ENCODE measurements at places on chromosomes 1 and 21.

- DNase-seq = no peak
These were observed 33.0 kb upstream of the PDPN start for GRCh38 chr1:13550663-13551062.

DNA sequence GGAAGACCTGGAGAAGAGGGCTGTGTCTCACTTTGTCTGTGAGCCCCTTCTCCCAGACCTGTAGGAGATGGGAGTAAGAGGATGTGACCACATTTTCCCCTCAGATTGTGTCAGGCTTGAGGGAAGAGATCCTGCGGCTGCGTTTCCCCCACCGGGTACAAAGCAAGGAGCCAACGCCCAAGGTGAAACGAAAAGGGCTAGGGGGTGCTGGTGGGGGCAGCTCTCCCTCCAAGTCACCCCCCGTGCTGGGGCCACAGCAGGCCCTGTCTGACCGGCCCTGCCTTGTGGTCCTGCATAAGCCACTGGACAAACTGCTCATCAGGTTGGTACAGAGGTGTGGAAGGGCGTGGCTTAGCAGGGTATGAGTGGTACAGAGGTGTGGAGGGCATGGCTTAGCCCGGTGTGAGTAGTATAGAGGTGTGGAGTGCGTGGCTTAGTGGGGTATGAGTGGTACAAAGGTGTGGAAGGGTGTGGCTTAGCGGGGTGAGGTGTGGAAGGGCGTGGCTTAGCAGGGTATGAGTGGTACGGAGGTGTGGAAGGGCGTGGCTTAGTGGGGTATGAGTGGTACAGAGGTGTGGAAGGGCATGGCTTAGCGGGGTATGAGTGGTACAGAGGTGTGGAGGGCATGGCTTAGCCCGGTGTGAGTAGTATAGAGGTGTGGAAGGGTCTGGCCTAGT, 30.6 kb downstream of the HYI start:
- DNase-seq = no peak

GRCh38 chr21:36122977-36123376, 11.9 kb upstream of the CBR3 start:
- DNase-seq = no peak

GRCh38 chr1:33088119-33088906, 7.4 kb downstream of the AZIN2 start:
- DNase-seq = no peak

GRCh38 chr1:184242507-184242943, 144.3 kb upstream of the C1orf21 start:
- DNase-seq = no peak

DNA sequence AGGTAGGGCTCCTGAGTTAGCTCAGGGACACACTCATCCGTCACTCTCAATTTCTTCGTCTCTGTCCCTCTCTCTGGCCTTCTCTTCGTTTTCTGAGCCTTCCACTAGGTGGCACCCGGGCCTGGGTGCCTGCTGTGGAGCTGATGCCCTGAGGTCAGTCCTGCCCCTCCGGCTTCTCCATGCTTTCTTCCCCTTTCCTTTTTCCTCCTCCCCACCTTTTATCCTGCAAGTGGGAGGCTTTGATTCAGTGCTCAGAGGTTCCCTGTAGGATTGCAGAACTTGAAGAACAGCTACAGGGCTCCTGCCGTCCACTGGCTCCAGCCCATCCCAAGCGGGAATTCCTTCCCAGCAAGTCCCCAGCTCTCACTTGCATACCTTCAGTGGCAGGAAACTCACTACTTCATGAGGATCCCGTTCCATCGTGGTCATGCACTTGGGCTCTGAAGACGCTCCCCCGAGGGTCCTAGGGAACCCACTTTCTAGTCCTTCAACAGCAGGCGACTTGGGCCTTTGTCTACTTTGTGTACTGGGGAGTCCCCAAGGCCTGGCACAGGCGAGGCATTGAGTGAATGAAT, 45.6 kb downstream of the SRRM1 start:
- DNase-seq = peak; percentile 47

DNA sequence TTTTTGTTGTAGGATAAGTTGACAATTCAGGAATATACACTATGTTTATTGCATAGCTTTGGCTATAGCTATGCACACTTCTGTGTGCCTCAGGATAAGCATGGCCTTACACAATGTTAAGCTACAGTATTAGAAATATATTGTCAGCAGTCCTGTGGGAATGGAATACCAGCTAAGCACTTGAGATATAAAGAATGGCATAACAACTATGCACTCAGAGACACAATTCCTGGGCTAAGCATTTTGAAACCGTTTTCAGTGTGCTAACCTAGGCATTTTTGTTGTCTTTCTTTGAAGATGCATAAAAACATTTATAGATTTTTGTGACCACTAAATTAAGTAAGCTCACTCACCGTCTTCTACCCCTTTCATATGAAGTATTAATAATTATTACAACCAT, 46.8 kb downstream of the TMPRSS15 start:
- no peak for DNase-seq

DNA sequence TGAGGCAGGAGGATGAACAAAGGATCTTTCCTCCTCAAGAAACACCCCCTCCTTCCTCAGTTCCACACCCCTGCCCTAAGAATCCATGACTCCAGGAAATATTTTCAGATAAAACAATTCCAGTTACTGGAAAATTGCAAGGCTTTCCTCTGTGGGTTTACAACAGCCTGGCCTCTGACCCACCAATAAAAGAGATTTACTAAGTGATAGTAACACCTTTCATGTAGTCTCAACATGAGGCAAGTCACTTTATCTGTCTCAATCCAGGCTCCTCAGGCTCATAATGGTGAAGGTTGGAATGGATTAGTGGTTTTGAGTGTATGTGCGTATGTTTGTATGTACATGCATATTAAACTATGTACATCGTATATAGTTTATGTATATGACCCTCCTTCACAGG, 71.4 kb upstream of the PPP2R5A start:
- no peak for DNase-seq

GRCh38 chr1:165845569-165845968, 18.2 kb downstream of the UCK2 start:
- no peak for DNase-seq

DNA sequence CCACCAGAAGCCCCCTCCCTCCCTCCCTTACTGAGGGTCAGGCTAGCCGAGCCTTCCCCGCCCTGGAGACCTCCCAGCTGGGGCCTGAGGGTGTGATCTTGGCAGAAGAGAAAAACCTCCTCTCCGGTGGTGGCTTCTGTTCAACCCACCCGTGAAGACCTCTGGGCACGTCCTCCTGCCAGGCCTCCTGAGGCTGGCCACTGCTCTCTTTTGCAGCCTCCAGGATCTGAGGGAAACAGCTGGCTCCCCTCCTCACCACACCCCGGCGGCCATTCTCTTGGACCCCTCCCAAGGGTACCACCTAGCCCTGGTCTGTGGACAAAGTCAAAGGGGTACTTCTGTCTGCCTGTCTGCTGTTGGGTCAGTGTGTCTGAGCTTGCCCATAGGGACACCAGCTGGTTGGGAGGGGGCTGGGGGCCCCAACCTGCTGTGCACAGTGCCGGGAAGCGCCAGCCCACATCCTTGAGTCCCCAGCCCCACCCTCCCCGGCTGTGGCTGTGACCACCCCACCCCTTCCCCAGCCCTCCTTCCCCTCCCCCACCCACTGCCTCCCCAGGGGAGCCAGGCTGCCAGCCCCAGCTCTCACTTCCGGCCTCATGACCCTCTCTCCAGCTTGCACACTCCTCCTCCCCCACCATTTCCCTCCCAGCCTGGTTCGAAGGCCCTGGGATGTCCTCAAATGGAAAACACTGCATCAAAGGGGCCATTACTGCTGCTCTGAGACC, 48.1 kb downstream of the AHDC1 start:
- DNase-seq = no peak

GRCh38 chr1:236854605-236854983, 59.5 kb downstream of the MTR start:
- DNase-seq = no peak

DNA sequence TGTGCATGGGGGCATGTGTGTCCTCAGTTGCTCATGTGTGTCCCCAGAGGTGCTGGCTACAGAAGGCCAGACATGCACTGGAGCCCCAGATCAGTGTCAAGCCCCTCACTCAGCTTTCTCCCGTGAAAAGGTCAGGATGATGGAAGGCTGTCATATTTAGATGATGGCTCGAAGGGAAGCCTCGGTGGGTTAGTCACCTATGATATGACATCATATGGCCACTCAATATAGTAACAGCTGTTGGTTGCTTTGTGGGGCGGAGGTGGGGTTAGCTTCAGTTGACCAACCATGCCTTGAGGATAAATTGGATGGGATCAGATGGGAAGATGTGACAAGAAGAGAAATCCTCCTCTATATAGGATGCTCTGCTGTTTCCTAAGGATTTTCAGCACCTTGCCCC, 43.5 kb upstream of the ATF3 start:
- DNase-seq = no peak

GRCh38 chr1:170661646-170662411, 2.1 kb upstream of the PRRX1 start:
- DNase-seq = no peak

- DNase-seq = no peak
These were observed 140.3 kb upstream of the KIF26B start for GRCh38 chr1:245014247-245015029.

GRCh38 chr21:38319781-38320180, 63.0 kb downstream of the KCNJ15 start:
- no peak for DNase-seq

- DNase-seq = no peak
These were observed 101.4 kb downstream of the PBX1 start for GRCh38 chr1:164660412-164660772.
